Activated CD8-positive, alpha-beta memory T cell treated with anti-CD3 and anti-CD28 coated beads for 24 hours (primary cell): ENCODE measurements at places on chromosomes 16 and 17.
A peak's percentile ranks its signal among the peaks of the same experiment; 100 is the strongest.

DNA sequence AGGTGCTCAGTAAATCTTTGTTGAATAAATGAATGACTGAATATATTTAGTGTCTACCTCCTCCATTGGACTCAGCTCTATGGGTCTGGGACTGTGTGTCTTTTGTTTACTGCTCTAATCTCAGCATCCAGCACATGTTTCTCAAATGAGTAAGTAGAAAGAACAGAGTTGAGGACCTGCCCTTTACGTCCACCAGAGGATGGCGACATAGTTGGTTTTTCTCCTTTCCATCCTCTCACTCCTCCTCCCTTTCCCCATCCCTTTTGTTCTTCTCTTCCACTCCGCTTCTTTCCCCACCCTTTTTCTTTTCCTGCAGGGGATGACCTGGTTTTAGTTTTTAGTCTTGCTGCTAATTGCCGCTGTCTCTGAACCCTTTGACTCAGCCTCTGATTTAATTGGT is 12.1 kb upstream of the CHP2 start:
- no peak for DNase-seq

DNA sequence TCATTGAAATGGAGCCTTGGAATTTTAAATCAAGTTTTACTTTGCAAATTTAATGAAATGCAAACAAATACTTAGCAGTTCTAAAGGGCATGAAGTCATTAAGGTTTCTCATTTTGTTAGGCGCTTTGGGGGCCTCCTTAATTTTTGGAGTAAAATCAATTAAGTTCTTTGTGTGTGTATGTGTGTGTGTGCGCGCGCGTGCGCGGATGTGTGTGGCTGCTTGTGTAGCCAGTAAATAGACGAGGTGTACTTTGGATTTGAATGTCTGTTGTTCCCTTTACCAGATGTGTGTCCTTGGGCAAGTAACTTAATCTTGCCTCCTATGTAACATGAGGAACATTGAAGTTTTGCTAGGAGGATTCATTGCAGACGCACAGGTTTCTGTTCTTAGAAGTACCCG is 1051.4 kb upstream of the EEF2KMT start:
- DNase-seq: no peak

DNA sequence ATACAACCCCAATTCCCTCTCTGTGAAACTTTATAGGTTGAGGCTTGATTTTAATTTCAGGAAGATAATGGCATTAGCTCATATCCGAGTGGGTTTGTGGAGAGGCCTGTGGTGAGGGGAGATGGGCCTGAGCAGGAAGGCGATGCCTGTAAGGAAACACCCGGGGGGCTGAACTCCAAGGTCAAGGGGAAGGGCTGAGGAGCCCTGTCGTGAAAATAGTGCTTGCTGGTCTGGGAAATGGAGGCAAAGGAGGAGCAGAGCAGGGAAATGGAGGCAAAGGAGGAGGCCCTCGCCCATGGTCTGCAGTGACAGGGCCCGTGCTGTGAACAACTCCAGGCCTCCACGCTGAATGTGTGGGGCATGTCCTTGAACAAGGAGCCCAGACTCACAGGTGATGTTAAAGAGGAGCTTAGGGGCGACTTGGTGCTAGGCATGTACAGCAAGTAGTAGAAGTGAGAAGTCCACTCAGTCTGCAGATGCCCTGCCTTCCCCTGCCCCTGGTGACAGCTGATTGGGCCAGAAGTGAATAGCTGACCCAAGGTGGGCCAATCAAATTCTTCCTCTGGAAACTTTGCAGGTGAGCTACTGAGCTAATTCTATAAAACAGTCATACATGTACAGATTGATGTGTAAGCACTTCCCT is 38.1 kb downstream of the MRPS23 start:
- DNase-seq: no peak

GRCh38 chr17:69743091-69743490 is 328.6 kb downstream of the MAP2K6 start:
- no peak for DNase-seq

GRCh38 chr17:50908860-50909764 is 43.0 kb upstream of the TOB1 start:
- no peak for DNase-seq

- DNase-seq: no peak
Measured at GRCh38 chr16:48323783-48324775, 61.1 kb downstream of the SIAH1 start.

DNA sequence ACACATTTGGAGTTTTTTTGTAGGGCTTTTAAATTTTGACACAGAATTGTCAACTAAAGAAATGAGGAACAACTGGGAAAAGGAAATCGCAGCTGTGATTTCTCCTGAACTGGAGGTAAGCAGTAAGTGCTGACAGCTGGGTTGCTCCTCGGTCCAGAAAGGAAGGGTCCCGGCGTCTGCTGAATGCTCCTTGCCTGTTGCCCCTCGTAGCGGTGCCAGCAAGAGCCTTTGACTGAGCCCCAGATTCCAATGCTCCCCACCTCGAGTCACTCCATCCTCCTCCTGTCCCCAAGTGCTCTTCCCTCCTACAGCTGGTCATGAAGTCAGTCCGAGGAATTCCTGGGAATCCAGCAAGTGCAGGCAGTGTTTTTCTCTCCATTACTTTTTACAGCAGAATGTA is 32.0 kb upstream of the ENDOV start:
- no peak for DNase-seq

GRCh38 chr16:81040131-81040530 is 4.5 kb downstream of the ATMIN start:
- DNase-seq: no peak

GRCh38 chr17:34254146-34254545 is 939 bp upstream of the CCL2 start:
- DNase-seq: no peak

DNA sequence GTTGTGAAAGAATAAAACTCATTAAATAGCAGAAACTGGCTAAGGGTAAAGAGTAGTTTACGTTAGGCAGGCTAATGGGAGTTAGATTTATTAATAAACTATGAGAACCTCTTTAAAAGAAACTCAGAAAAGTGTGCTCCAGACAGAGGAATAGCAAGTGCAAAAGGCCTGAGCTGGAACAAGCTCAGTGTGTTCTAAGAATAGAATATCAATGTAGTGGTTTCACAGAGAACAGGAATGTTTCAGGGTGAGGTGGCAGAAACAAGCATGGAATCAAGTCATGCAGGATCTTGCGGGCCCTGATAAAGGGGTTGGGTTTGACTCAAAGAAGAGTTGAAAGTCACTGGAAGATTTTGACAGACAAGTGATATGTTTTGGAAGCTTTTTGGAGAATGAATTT is 164.0 kb upstream of the HS3ST3A1 start:
- no peak for DNase-seq

DNA sequence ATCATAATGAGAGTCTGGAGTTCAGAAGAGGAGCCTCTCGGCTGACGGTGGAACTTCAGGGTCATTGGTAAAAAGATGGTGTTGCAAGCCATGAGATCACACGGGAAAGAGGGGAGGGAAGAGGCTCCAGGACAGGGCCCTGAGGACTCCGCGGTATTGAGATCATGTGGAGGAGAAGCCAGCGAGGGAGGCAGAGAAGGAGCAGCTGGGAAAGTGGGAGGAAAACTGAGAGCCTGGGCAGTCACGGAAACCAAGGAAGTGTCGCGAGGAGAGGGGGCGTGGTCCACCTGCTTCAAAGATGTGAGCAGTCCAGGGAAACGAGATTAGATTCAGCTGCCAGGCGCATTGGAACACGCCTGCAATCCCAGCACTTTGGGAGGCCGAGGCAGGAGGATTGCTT is 27.7 kb upstream of the SBK1 start:
- DNase-seq: no peak

GRCh38 chr17:48002916-48003416 is 32.1 kb downstream of the CDK5RAP3 start:
- DNase-seq: no peak

DNA sequence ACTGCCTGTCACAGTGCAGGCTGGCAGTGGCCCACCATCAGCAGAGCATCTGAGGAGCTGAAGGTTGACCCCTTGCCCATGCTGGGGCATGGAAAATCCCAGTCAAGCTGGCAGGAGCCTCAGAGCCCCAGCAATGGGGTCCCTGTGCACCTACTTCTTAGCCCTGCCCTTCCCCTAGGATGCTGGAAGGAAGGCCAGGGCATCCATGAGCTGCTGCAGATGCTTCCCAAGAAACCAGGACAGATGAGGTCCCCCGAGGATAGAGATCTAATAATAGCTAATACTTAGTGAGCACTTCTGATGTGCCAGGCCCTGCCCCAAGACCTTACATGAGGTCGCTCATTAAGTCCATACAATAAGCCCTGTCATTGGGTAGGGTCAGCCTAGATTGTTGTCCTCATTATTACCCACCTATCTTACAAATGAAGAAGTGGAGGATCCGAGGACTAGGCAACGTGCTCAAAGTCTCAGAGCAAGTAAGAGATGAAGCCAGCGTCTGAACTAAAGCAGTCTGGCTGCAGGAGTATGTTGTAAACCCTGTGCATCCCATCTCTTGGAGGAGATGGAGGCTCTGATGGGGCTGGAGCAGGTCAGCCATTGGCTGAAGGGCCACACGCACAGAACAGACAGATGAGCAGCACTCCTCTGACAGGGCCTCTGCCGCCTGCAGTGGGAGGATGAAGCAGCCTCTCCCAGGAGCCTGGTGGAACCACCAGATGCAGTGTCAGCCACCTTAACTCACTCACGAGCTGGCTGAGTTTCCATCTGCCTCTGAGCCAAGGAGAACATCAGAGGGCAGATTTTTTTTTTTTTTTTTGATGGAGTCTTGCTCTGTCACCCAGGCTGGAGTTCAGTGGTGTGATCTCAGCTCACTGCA is 175.4 kb downstream of the WSCD1 start:
- DNase-seq: no peak

GRCh38 chr17:82984751-82985427 is 94.5 kb upstream of the METRNL start:
- DNase-seq: no peak

- DNase-seq: no peak
Measured at GRCh38 chr16:87582216-87582965, 19.9 kb upstream of the JPH3 start.

DNA sequence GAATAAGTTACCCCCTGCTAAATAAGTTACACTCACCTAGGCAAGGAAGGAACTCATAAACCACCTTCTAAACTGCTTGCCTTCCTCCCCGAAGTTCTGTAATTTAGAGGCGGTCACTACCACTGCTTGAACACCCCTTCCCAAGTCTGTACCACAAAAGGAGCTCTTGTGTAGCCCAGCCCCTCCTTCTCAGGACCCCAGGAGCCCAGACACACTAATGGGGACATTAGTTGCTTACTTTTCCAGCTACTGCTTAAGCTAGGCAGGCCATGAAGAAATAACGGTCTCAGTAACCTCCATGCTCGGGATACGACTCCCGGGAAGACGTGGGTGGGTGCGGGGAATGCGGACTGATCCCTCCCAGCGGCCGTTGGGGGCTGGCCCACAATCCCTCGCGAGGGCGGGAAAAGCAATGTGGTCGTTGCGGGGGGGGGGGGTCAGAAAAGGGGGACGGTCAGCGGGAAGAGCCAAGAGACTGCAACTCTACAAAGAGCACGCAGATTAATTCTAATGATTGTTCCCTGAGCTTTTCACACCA is at the start of gene TEX14:
Gene TEX14 (minus strand): TSS at position 345 of the 538 bp plus-strand sequence. CDS start 40,044 bp downstream, outside the sequence.
- DNase-seq: peak; percentile 56

GRCh38 chr16:69490707-69491324 is 66.4 kb downstream of the CYB5B start:
- no peak for DNase-seq
